ENCODE measurements at places on chromosomes 7 and 10.

- DNase-seq = no peak
These were observed 603.5 kb upstream of the FOXK1 start for GRCh38 chr7:4078580-4078979.

DNA sequence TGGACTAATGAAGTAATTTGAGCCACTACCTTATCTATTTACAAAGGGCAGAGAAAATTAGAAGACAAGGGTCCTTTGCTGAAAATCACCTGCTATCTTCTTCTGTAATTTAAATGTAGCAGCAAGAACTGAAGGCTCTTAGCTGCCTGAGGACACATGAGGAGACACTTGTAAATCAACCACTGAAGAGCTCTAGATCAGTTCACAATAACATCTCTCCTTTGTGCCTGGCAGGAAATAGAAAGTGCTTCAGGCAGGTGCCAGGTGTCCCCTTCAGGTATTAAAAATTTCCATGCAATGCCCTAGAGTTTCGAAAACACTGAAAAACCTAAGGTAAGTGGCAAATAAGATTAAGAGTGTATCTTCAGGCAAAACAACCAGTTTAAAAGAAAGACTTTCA, 474.6 kb downstream of the GRM8 start:
- no peak for DNase-seq

DNA sequence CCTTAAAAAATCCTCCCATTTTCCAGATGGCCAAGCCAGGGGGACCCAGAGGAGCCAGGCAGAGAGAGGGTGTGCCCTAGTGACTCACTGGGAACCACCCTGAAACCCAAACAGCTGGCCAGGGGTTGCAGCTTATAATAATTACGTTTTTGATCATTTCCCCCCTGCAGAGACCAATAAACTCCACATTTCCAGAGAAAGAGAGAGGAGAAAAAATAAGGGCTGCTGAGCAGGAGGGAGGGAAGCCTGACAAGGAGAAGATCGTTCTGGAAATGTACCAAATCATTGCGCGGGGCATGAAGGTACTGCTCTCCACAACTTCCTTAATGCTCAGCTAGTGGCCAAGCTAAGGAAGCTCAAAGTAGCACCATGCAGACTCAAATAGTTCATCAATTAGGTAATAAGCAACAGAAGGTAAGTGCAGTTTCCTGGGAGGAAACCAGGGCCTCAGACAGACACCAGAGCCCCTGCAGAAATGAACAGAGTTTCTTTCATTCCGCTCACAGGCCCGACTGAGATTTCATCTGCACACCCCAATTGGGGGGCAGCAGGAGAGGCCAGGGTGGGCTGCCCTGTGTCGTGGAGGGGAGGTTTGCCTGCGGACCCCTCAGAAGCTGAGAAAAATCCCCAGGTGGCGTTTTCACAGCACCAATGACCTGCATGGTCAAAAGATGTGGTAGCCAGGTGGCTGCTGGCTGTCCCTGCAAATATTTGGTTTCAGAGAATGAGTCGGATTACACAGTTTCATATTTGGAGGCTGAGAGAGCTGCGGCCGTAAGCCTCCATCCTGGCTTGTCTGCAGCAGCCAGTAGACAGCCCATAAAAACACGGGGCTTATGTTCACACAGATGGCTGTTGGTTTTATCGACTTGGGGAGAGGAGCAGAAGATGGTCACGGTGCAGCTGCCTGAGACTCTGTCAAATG, 153.2 kb upstream of the LYZL2 start:
- DNase-seq = no peak

DNA sequence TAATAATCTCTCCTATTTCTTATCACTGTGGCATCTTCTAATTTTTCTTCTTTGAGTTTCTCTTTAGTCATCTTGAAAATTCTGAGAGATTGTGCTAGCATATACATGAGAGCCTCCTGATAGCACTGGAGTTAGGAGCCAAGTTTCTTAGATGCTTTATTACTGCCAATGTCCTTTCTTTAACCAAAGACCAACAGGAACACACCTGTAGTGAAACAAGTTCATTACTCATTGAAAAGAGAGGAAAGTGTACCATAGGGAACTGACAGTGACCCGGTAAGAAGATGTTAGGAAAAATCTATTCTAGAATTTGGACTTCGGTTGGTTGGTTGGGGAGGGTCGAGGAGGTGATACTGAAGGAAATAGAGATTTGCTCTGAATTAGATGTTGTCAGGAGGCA, 27.1 kb upstream of the CD36 start:
- no peak for DNase-seq
